GM19239 (cell line): ENCODE measurements at places on chromosomes 3 and 15.

DNA sequence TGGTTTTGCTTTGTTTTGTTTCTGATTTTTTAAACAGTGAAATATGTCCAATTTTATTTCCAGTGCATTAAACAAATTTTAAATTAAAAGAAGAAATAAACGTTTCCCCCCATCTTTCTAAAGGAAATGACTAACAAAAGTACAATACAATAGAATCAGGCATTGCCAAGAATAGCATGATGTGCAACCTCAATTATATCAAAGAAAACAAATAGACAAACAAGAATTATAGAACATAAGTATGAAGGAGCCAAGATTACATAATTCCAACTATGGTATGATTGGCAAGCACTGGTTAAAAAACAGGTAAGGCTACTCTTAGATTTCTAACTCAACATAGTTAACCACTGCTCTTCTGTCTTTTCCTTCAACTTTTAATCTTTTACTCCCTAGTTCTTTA, 26.4 kb downstream of the TIGIT start:
- no peak for DNase-seq

- DNase-seq: no peak
Measured at GRCh38 chr3:11995120-11995519, 9.1 kb upstream of the SYN2 start.

DNA sequence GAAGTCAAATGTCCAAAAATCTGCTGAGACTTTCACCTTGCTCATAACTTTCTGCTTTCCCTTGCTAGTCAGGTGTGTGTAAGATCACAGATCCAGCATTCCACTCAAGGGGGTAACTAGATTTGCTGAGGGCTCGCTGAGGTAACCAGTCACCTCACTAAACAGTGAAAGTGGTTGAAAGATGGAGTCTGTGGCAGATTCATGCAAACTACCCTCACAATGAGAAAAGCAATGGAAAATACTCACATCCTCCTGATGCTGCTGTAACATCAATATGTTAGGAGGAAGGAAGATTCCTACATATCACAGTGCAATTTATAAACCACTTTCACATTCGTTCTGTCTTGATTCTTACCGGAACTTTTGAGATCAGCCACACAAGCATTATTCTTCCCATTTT, 174.3 kb upstream of the BCL6 start:
- no peak for DNase-seq

- DNase-seq: no peak
Measured at GRCh38 chr3:146899171-146899570, 294.0 kb upstream of the PLSCR5 start.

GRCh38 chr15:78854833-78855372, 17.8 kb upstream of the MORF4L1 start:
- DNase-seq: no peak

DNA sequence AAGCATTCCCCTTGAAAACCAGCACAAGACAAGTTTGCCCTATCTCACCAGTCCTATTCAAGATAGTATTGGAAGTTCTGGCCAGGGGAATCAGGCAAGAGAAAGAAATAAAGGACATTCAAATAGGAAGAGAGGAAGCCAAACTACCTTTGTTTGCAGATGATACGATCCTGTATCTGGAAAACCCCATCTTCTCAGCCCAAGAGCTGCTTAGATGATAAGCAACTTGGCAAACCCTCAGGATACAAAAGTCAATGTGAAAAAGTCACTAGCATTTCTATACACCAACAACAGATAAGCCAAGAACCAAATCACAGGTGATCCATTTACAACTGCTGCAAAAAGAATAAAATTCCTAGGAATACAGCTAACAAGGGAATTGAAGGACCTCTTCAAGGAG, 403.7 kb upstream of the AZI2 start:
- DNase-seq: no peak

GRCh38 chr3:131747466-131747865, 244.7 kb upstream of the MRPL3 start:
- no peak for DNase-seq

GRCh38 chr3:143226678-143227291, 107.2 kb downstream of the CHST2 start:
- no peak for DNase-seq
